ENCODE measurements at places on chromosomes 5 and 9.
A peak's percentile ranks its signal among the peaks of the same experiment; 100 is the strongest.

GRCh38 chr9:72526901-72527800 is 5.7 kb downstream of the TMC1 start:
- DNase-seq: peak; percentile 88

DNA sequence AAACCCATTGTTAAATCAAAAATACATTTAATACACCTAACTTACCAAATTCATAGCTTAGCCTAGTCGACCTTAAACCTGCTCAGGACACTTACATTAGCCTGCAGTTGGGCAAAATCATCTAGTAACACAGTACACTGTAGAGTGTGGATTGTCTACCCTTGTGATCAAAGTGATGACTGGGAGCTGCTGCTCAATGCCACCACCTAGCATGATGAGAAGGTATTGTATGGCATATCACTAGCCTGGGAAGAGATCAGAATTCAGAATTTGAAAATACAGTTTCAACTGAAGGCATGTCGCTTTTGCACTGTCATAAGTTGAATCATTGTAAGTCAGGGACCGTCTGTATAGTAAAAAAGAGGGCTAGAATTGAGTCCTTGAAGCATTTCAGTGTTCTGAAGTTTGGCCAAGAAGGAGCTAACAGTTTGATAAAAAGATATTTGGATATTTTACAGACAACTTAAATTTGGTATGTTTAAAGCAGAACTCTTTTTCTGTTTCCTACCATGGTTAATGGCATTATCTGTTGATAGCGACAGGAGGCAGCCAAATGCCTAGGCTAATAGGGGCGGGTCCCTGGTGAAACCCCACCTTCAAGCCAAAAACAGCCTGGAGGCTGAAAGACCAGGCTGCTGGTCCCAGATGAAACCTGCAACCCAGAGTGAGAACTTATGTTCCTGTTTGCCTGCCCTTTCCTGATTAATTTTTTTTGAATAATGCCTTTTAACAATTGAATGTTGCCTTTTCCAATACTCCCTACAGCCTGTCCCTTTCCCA is 23.0 kb downstream of the SMIM15 start:
- no peak for DNase-seq

DNA sequence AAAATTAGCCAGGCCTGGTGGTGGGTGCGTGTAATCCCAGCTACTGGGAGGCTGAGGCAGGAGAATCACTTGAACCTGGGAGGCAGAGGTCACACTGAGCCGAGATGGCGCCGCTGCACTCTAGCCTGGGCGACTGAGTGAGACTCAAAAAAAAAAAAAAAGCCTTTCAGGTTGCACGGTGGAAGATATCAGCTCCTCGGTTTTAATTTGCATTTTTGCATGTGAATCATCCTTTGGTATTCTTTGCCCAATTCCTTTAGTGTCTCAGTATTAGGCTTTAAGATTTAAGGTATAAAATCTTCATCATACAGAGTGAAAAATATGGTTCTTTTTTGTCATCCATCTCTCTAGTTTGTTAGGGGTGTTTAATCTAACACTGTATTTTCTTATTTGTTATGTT is 173.6 kb upstream of the S1PR3 start:
- DNase-seq: no peak

DNA sequence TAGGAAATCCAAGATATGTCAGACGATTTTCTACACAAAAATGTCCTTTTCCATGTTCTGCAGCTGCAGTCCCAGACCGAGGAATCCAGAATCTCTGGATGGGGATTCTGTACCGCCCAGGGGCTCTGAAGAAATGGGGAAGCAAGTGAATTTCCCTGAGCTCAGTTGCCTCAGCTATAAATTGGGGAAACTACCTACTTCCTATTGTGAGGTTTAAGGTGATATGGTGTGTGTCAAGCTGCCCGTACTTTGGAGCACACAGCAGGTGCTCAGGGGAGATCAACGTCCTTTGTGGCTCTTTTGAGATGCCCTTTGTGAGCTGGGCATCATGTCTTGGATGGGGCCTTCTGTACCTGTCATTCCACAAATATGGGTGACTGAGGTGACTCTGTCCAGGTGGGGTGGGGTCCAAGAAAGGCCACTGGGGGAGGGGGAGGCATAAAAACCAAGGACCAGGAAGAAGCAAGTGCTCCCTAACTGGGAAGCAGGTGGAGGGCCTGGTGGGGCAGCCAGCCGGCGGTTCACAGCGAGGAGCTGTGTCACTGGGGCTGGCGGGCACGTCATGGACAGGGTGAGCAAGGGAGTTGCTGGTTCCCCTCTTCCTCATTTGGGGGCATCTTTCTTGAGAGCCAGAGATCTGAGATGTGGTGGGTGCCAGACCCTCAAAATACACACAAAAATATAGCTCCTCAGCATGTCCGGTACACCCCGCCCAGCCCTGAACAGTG is 116.0 kb downstream of the CRB2 start:
- DNase-seq: no peak

- peak; percentile 42 for DNase-seq
These were observed 118.2 kb downstream of the KLHL3 start for GRCh38 chr5:137617528-137618205.

- DNase-seq: peak; percentile 65
These were observed 89.3 kb upstream of the DMRT1 start for GRCh38 chr9:752201-752600.

DNA sequence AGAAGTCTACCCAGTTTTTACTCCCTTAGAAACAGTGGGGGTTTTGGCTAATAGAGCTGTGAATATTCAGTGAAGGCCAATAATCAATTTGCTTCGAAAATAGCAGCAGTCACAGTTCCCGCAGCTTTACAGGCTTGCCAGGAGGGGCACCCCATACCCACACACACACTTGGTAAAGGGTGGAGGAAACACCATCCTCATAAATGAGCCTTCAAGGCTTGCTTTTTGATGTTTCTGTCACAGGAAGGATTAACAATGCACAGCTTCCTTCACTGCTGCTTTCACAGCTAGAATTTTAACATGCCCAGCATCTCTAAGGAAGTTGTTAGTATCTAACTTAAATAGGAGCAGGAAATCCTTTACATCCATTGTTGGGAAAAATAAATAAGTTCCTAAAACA is 1247.5 kb upstream of the C9orf72 start:
- DNase-seq: no peak

GRCh38 chr5:65199993-65200675 is 281.6 kb downstream of the ADAMTS6 start:
- DNase-seq: no peak

DNA sequence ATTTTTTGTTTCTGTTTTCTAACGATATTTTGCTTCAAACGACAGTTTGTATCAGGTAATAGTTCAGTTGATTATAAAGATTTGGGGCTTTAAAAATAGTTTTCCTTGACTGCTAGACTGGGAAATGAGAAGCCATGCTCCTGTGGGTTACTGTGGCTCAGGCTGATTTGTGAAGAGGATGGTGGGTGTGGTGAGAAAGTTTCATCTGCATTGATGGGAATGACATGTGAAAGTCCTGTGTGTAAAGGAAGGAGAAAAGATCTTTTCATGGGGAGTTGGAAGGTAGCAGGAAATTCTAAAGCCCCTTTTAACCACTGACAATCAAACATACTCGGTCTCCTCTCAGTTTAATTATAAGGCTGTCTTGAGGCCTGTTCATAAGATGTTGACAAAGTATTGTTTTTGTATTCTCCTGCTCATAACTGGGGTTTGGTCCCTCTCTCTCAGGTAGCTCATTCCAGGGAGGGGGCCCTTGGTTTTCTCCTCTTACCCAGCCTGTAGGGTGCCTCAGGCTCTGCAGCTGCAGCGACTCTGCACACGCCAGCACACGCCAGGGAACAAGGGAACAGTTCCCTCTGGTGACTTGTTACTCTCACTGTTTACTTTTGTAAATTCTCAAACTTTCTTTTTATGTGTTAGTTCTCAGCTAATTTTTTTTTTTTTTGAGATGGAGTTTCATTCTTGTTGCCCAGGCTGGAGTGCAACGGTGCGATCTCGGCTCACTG is 91.6 kb downstream of the CARTPT start:
- DNase-seq: no peak

DNA sequence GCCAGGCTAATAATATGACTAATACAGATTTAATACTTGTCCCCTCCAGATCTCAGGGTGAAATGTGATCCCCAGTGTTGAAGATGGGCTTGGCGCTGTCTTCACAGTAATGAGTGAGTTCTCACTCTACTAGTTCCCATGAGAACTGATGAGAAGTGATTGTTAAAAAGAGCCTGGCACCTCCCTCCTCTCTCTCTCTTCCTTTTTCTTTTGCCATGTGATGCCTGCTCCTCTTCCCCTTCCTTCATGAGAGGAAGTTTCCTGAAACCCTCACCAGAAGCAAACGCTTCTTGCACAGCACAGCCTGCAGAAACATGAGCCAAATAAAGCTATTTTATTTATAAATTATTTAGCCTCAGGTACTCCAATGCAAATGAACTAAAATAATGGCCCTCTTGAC is 55.2 kb downstream of the GLDC start:
- no peak for DNase-seq

DNA sequence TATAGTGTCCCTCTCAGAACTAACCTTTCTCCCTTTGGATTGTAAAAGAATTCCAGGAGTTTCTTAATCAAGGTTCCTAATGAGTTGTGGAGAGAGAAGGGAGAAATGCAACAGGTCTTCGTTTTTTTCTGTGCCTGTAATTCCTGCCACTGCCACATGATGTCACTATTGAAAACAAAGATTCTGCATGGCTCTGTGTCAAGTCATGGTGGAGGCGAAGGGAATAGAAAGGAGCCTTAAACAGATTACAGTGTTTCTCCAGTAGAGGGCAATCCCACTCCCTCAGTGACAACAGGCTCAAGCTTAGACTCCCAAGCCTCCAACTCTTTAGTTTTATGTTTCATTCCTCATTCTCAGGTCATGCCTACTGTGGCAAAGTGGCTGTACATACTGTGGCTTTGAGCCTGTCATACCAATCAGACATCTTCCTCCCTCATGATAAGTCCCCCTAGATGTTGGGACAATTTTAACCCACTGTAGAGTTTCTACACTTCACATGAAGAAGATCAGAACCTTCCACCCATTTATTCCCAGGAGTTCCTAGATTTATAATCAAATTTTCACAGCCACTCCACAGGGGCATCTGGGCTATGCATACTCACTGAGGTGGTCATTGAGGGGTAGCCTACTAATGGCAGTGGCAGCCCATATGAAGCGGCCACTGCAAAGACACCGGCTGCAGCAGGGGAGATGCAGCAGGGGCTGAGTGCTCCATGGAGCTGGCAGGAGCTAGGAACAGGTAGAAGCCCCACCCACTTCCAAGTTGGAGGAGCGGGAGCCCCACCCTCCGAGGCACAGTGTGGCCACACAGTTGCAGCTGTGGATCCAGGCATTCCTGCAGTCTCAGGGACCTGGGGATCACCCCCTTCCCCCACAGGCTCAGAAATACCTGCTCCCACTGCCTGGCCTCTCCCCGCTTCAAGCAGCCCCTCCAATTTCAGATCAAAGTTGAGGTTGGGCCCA is 97.4 kb upstream of the TRIM32 start:
- DNase-seq: peak; percentile 55

DNA sequence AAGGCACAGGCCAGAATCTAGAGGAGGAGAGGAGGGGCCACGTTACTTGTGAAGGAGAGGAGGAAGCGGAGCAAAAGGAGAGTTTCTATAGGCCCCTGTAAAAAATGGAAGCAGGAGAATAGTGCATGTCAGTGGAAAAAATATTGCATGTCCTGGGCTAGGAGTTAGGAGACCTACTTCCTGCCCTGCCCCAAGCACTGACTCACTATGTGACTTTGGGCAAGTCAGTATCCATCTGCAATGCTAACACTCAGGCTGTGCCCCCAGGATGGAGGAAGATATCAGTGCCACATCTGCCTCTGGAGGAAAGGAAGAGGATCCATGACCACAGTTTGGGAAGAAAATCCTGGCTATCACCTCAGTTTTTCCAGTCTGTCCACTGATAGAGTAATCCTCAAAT is 7.0 kb downstream of the PIGO start:
- no peak for DNase-seq

- DNase-seq: no peak
These were observed 2.6 kb downstream of the CTNNAL1 start for GRCh38 chr9:109010746-109011145.

- no peak for DNase-seq
These were observed 138.9 kb downstream of the NXNL2 start for GRCh38 chr9:88673886-88674285.

DNA sequence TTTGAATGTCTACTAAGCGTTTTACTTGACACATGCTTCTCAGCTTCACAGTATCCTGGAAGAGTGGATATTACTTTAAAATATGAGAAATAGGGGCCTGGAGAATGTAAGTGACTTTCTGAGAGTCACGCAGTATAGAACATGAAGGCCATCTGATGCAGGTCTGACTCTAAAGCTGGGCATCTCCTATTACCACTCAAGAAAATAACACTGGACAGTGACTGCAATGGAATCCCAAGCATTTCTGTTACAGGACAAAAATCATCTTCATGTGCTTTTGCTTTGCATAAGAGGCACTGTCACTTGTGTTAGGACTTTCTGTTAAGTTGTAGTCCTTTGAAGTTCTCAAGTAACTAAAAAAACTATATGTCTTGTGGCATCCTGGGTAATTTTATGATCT is 335.5 kb downstream of the FBXL7 start:
- peak; percentile 8 for DNase-seq

GRCh38 chr5:180142824-180143610 is 66.0 kb downstream of the RASGEF1C start:
- DNase-seq: no peak

DNA sequence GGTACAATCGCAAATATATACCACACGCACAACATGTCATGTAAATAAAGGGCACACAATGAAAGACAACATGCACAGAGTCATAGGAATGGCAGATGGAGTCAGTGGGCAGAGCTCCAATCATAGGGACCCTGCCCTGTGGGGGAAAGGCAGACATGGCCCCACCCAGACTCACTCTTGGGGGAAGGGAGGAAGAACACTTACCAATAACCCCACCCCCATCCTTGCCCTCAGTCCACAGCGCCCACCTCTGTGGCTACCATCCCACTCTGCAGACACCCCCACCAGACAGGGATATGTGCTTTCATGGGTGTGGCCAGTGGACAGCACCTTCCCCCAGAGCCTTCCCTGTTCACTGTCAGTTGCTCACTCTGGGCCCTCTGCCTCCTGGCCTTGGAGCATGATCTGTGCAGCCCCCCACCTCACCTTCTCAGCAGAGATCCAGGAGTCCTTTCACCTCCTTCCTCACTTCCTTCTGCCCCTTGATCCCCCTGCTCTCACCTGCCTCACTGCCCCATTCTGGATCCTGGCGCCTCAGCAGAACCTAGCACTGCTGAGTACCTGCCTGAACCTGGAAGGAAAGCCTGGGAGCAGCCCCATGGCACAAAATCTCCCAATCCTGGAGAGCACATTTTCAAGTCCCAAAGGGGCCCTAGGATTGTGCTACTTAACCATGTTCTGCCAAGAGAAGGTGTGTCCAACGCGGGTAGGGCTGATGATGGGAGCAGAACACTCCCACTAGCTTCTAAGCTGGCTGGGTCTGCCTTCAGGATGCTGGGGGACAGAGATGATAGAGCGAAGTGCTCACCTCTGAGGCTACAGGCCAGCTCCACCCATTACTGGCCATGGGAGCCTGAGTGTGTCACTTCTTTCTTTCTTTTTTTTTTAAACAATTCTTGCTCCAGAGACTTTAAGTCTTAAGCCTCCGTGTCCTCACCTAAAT is 1.5 kb upstream of the PHF19 start:
- no peak for DNase-seq

DNA sequence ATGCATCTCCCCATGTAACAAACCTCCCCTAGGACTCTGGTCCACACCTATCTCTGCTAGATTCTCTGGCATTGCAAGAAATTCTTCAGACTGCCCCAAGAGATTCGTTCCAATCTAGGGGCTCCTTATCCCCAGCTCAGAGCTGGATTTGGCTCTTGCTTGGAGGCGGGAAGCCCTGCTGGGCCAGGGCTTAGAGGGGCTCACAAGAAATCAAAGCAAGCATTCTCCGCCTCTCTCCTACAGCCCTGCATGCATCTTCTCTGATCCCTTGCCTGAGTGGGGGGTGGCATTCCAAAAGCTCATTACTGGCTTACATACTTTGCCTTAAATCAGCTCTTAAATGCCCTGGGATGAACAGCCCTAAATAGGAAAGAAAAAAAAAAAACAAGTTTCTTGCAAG is 75.8 kb downstream of the KCNIP1 start:
- DNase-seq: no peak
